Smooth muscle cell of trachea (primary cell): ENCODE measurements at places on chromosomes 5 and 9. TPM values are rescaled to one million over a fixed set of nuclear protein-coding genes. Genes with fewer than 3 reads are reported as not detected.

SMIM33 gene
- total RNA-seq: not detected in 2 replicates

NR5A1 gene
- not detected in 2 replicates for total RNA-seq

TPPP gene
- total RNA-seq: 0.15 and 0.66 TPM in 2 replicates

GPR150 gene
- total RNA-seq: 0.29 and 0.66 TPM in 2 replicates

CCIN gene
- total RNA-seq: 1.7 and 2.6 TPM in 2 replicates

PCDH1 gene
- 0.33 and 0.58 TPM in 2 replicates for total RNA-seq

FOXD4 gene
- 0.17 TPM in 1 of 2 replicates, not detected in the other for total RNA-seq
